ENCODE measurements at places on chromosomes 6 and 20.

DNA sequence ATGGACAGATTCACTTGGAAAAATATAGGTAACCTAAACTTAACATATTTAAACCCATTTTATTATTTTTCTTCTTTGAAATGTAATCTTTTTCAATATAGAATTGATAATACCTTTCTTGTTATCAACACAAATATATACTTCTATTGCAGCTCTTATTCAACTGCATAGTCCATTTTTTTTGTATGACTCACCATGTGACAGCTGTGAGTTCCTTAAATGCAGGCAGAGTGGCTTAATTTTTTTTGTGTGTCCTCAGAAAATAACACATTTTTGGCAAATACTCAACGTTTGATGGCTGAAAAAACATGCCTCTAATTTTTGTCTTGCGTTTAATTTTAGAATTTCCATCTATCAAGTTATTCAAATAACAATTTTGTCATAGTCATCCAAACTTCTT lies 454.8 kb downstream of the PHF3 start:
- no peak for DNase-seq

- no peak for DNase-seq
Observed at GRCh38 chr6:52407467-52407866, 12.7 kb upstream of the EFHC1 start.

GRCh38 chr6:105330913-105331312 lies 72.0 kb downstream of the PREP start:
- no peak for DNase-seq

- no peak for DNase-seq
Observed at GRCh38 chr6:108546079-108547049, 14.4 kb upstream of the FOXO3 start.

DNA sequence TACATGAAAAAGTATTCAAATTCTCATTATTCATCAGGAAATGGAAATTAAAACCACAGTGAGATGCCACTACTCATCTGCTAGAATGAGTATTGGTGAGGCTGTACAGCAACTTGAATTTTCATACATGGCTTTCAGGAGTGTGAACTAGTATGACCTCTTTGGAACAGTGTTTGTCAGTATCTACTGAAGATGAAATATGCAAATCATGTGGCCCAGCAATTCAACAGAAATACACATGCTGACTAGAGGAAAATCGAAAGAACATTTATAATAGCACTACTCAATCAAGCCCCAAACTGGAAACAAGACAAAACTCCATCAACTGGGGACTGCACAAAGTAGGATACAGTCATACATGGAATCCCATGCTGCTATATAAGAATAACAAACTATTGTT lies 102.2 kb downstream of the DCDC2 start:
- no peak for DNase-seq

- no peak for DNase-seq
Observed at GRCh38 chr6:42128460-42129359, 13.7 kb downstream of the C6orf132 start.

All from GM19239 (cell line).